Left lung (tissue), 14 donors: ENCODE measurements at places on chromosomes 7 and 10. TPM values are rescaled to one million over a fixed set of nuclear protein-coding genes. Genes with fewer than 3 reads are reported as not detected.
A peak's percentile ranks its signal among the peaks of the same experiment; 100 is the strongest.

DNA sequence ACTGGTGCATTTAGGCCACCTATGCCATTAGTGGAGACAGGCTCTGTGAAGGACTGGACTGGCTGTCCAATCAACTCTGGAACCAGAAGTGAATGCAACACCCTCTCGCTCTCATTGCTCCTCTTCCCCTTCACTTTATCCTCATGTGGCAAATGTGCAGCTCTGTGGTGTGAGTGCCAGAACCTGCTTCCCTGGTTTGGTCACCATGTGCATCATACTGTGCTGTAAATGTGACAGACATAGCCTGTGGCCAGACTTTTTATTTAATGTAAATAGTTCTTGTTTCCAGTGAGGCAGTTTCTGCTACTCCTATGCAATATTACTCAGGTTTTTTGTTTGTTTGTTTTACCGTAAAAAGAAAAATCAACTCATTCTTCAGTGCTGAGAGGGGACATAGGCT lies 73.0 kb upstream of the PPP1R9A start:
- no peak overlapping the region for H3K27ac ChIP-seq
- H3K36me3 ChIP-seq, result no peaks in the 10 kb centered on the region
- H3K4me3 ChIP-seq, result no peak overlapping the region
- no peaks in the 10 kb centered on the region for H3K27me3 ChIP-seq

DNA sequence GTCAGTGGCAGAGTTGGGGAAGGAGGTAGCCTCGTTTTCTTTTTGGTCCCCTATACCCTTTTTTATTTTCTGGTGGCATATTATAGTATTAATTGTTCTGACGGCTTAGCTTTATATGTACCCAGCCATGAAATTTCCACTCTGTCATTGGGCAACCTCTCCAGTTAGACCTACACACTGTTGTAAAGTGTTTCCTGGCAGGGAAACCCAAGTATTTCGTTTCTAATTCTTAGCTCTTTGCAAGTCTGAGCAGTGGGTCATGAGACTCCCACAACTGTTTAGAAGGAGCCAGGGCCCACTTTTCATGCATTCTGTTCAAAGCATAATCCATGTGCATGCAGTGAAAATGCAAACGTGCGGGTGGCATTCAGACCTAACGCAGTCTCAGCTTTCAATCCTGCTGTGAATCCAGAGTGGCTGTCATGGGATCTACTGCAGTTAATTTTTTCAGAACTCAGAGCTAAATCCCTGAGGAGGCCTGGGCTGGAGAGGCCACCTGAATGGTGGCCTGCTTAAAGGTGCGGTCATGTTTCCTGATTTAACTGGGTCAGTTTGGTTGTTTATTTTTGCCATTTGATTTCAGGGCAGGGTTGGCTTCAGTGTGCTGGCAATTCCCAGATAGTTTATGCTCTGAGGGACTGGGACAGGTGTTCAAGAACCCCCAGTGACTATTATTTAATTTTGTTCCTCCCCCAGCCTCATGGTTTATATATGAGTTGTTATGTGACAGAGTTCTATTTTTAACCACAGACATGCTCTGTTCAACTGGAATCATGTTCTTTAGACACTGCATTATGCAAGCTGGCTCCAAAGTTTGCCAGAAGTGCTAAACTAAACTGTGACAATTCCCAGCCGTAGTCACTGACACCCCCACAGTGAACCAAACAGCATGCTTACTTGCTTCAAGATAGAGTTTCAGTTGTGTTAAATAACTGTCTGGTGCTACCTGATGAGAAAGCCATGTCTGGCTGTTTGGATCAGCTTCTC lies 27.4 kb upstream of the SYPL1 start:
- H3K4me1 ChIP-seq, result peaks cover 6% of the 10 kb centered on the region
- no peak overlapping the region for H3K27ac ChIP-seq
- no peak overlapping the region for H3K4me3 ChIP-seq

- no peaks in the 10 kb centered on the region for H3K36me3 ChIP-seq
- H3K27ac ChIP-seq, result no peak overlapping the region
- no peak for DNase-seq
- H3K4me1 ChIP-seq, result no peaks in the 10 kb centered on the region
- H3K4me3 ChIP-seq, result no peak overlapping the region
These were observed 23.0 kb upstream of the LRGUK start for GRCh38 chr7:134104166-134104565.

DNA sequence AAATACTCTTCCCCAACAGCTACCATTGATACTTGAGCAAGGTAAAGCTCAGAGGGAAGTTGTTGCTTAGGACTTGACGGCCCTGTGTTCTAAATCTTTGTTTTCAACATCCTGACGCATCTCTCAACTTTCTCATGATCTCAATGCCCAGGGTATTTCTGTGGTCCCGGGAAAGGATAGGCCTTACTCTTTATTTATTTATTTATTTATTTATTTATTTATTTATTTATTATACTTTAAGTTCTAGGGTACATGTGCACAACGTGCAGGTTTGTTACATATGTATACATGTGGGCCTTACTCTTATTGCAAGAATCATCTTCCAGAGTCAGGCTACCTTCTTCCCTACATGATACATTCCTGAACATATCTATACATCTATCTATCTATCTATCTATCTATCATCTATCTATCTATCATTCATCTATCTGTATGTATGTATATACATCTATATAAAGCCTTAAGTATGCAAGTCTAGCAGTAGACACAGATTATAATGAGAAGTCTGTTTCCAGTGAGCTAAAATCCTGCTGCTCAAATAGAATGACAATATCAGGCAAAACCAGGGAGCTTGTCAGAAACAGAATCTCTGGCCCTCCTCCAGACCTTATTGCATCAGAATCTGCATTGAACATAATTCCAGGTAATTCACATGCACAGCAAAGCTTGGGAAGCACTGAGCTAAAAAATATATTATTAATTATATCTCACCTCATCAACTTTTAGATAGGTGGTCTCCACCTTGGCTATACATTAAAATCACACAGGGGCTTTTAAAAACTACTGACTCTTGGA lies 12.2 kb upstream of the CPA5 start:
- no peaks in the 10 kb centered on the region for H3K4me1 ChIP-seq
- H3K36me3 ChIP-seq, result no peaks in the 10 kb centered on the region
- no peak for DNase-seq
- no peak overlapping the region for H3K4me3 ChIP-seq
- no peaks in the 10 kb centered on the region for H3K27me3 ChIP-seq
- no peak overlapping the region for H3K27ac ChIP-seq

DNA sequence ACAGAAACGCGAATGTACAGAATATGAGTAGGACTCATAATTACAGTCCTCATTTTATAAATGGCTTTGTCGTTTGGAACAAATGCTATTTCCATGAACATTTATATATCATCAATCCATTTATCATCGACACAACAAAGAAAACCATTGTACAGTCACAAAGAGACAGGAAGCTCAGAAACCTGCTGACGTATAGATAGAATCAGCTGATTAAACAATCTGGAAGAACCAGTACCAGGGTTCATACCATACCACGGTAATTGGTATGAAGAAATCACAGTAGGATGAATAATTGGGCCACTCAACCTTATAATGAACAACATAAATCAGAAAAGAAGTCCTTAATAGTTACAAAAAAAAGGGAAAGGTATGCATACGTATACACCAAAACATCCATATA lies 295.0 kb downstream of the PARD3 start:
- no peak overlapping the region for H3K4me3 ChIP-seq
- no peak overlapping the region for H3K27ac ChIP-seq
- H3K4me1 ChIP-seq, result no peaks in the 10 kb centered on the region
- DNase-seq, result no peak
- no peaks in the 10 kb centered on the region for H3K27me3 ChIP-seq

- H3K27ac ChIP-seq, result no peak overlapping the region
- DNase-seq, result no peak
- H3K4me1 ChIP-seq, result no peaks in the 10 kb centered on the region
- no peak overlapping the region for H3K4me3 ChIP-seq
- peaks cover 42% of the 10 kb centered on the region for H3K27me3 ChIP-seq
These were observed 263.8 kb downstream of the PTPRN2 start for GRCh38 chr7:158323741-158324396.

- no peak overlapping the region for H3K4me3 ChIP-seq
- no peaks in the 10 kb centered on the region for H3K4me1 ChIP-seq
- DNase-seq, result no peak
- H3K36me3 ChIP-seq, result no peaks in the 10 kb centered on the region
- H3K27ac ChIP-seq, result no peak overlapping the region
These were observed 131.9 kb downstream of the SDK1 start for GRCh38 chr7:3432911-3433310.

- DNase-seq, result no peak
- no peaks in the 10 kb centered on the region for H3K4me1 ChIP-seq
- no peak overlapping the region for H3K4me3 ChIP-seq
- no peaks in the 10 kb centered on the region for H3K27me3 ChIP-seq
- H3K27ac ChIP-seq, result no peak overlapping the region
These were observed 95.5 kb upstream of the MEOX2 start for GRCh38 chr7:15781944-15782343.

DNA sequence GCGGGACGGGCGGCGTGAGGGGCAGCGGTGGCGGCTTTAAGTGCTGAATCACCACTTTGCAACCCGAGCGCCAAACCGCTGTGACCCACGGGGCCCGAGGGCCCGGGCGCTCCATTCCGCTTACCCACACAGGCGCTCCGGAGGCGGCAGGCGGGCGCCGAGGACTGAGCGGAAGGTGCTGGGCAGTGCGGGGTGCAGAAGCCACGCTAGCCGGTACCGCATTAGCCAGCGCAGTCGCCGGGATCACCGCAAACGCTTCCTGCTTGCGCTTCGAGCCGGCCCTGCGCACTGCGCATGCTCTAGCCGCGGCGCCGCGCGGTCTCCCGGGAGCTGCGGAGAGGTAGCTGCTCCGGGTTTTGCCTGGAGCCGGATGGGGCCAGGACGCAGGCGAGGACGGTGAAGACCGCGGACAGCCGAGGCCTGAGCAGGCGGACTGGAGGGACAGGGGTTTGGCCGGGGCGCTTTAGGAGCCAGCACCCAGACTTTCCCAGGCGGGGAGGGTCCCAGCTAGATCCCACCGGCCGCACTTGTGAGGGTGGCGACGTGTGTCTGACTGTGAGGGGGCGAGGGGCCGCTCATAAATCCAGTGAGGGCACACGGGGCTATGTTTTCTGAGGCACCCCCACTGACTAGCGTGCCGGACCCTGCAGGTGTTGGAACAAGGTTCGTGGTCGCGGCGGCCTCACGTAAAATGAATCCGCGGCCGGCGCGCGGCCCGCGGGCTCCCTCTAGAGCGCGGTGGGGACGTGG lies at the start of gene IDE:
TSS of gene IDE (minus strand) at position 296 of the 750 bp plus-strand sequence. CDS start at position 222, 74 bp downstream.
- peaks cover 39% of the 10 kb centered on the region for H3K4me1 ChIP-seq
- H3K27ac ChIP-seq, result peak within 1 kb of the TSS; percentile 95
- peak within 1 kb of the TSS; percentile 91 for H3K4me3 ChIP-seq
- peak; percentile 90 for DNase-seq
- no peaks in the 10 kb centered on the region for H3K27me3 ChIP-seq

Gene SAP25
- 6.3 TPM for total RNA-seq

Gene ITIH5
- total RNA-seq, result 7.0 TPM

Gene FGF8
- not detected for total RNA-seq
